Fibroblast of lung (primary cell): ENCODE measurements at places on chromosomes 1 and 21.

DNA sequence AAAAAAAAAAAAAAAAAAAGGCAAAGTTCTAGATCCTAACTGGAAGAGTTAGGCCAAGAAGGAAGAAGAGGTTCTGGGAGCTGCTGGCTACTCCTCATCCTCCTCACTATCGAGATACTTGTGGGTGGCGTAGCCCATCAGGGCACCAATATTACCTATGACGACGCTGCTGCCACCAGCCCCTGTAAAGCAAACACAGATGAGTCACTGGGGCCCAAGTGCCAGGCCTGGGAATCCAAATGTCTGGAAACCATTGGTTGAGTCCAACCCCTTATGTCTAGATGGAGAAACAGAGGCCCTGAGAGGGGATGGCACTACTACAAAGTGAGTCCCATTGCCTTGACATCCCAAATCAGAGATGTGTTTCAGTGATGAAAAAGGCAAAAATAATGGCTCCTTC is 5.7 kb downstream of the IFI6 start:
- no peak for DNase-seq

DNA sequence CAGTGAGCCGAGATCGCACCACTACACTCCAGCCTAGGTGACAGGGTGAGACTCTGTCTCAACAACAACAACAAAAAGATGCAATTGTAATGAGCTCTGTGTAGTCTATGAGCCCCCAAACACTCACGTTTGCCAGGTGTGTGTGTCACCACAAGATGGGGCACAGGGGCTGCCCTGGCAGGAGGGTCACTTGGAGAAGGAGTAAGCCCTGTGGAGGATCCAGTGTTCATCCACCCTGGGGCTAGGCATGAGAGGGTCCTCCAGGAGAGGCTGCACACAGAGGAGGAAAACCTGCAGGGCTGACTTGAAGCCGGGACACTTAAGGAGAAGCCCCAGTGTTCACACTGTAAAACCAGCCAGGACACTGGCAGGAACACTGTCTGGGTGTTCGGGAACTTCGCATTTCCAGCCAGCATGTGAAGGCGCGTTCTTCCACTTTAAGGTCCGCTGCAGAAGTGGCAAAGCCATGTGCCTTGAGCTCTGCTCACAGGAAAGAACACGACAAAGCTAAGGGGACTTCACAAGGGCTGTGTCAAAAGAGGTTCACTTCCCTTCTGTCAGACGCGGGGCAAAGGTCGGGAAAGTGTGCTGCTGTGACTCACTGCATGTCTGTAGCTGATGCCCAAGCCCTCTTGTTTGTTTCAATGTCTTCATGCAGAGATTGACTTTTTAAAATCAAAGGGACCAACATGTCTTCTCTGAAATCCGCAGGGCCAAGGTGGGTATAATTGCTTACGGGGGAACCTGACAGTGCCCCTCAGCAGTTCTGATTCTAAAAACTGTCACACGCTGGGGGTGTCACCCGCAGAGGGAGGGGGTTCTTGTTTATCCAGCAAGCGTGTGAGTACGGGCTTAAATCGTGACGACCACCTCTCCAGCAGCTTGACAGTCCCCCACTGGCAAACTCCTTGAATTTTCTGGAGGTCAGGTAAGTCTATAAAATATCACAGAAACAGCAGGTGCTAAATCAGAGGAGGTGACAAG is 102.8 kb downstream of the RIPK4 start:
- peak; percentile 27 for DNase-seq

DNA sequence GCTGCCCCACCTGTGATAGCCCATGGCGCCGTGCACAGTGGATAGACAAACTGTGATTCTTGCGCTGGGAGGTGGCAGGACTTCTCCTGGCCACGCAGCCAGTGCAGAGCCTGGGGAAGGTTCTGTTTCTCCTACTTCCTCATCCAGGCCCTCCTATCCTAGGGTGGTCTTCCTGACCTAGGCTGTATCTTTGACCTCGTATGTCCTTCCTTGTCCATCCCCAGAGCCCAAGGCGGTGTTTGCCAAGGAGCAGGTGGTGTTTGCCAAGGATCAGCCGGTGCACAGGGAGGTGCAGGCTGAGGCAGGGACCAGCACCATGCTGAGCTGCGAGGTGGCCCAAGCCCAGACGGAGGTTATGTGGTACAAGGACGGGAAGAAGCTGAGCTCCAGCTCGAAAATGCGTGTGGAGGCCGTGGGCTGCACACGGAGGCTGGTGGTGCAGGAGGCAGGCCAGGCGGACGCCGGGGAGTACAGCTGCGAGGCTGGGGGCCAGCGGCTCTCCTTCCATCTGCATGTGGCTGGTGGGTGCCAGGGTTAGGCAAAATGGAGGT is 63.9 kb downstream of the OBSCN start:
- DNase-seq, result no peak

- DNase-seq, result no peak
Measured at GRCh38 chr1:47323599-47324031, 9.7 kb upstream of the STIL start.

DNA sequence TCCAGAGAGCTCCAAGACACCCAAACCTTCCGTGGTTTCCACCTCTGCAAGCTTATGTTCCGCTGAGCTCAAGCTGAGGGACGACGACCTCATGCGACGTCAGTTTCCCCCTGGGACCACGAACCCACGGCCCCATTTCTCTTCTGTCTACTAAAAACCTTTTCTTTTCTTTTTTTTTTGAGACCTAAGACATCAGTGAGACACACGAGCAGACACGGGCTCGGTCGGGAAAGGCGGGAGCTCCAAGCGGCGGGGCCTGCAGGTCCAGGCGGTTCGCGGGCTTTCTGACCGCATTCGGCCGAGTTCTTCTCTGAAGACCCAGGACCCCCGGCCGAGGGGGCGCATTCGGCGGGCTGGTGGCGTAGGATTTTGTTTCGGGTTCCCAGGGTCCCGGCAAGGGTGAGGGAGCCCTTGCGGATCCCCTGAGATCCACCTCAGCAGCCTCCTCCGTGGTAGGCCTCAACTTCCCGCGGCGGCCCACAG is 402 bp downstream of the C21orf58 start:
- DNase-seq, result no peak

- no peak for DNase-seq
Measured at GRCh38 chr1:119603695-119604094, 44.4 kb downstream of the ZNF697 start.

DNA sequence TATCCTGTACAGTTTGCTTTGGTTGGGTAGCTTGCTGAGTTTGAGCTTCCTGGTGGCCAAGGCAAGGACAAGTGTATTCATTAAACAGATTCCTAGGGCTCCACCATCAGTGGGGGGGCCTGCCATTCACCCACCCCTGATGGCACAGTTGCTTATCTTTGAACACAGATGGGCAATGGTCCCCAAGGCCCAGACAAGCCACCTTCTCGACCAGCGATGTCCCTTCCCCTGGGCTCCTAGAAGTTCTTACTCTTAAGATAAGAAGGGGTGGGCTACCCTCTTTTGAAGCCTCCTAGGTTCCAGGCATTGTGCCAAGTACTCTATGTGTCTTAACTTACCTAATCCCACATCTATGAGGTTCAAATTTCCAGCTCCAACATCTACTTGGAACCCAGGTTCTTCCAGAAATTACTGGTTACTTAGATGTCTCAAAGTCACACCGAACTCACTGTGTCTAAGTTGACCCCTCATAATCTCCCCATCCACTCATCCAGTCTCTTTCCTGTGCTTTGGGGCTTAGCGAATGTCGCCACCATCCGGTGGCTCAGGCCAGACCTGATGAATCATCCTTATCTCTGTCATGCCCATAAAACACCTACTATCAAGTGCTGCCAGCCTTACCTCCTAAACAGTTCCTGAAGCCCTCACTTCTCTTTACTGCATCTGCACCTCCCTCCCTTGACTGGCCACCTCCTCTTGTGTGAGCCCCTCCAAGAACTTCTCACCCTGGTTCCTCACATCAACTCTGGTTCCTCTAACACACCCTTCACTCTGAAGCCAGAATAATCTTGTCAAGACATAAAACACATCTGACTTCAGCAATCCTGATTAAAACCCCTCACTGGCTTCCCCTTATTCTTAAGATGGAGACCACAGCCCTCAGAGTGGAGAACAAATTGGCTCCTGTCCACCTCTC is 50.1 kb downstream of the KLHDC7A start:
- DNase-seq, result no peak

DNA sequence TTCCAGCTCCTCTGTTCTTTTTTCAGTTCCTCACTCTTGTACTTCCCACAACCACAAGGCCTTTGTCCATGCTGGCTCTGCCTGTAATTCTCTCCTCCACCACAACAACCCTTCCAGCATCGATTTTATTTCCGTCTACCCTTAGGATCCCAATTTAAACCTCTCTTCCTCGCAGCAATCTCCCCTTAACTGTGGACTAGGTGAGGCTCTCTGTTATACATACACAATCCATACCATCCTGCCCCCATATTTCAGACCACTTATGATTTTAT is 90.4 kb upstream of the ZC3H11B start:
- no peak for DNase-seq

DNA sequence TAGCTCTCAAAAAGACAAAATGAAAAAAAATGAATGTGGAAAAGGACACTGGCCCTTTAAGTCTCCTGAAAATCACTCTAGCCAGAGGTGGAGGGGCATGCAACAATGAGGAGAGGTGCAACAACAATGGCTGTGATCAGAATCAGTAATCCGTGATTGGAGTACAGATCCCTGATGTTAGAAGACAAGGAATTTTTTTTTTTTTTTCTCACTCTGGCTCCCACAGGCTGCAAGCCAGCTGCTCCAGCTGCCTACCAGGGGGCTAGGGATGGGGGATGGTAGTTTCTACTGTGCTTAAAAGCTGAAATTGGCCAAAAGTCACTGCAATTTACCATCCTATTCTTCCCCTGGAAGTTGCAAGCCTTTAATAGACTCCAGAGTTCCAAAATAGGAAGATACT is 54.5 kb downstream of the STYXL2 start:
- DNase-seq, result no peak

- no peak for DNase-seq
Measured at GRCh38 chr1:230633469-230633868, 8.8 kb upstream of the COG2 start.

- no peak for DNase-seq
Measured at GRCh38 chr1:214823311-214824117, 220.5 kb downstream of the CENPF start.

DNA sequence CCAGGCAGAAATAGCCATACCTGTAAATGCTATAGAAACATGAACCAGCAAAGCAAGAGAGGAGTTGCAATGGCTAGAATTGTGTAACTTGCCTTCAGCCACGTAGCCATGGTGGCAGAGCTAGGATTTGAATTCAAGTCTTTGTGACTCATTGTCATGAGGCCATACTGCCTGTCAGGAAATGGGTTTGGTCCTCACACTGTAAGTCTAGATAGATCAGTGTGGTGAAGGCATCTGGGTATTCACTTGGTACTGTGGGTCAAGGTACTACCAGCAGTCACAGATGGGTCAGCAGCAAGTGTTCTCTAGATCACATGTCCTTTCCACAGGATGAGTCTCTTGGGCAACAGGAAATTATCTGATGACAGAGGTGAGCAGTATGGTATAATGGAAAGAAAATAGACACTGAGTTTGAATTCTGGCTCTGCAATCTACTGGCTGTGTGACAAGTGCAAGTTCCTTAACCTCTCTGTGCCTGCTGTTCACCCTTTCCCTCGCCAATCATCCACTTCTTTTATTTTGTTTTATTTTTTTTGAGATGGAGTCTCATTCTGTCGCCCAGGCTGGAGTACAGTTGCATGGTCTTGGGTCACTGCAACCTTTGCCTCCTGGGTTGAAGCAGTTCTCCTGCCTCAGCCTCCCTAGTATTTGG is 36.9 kb downstream of the FGGY start:
- no peak for DNase-seq

DNA sequence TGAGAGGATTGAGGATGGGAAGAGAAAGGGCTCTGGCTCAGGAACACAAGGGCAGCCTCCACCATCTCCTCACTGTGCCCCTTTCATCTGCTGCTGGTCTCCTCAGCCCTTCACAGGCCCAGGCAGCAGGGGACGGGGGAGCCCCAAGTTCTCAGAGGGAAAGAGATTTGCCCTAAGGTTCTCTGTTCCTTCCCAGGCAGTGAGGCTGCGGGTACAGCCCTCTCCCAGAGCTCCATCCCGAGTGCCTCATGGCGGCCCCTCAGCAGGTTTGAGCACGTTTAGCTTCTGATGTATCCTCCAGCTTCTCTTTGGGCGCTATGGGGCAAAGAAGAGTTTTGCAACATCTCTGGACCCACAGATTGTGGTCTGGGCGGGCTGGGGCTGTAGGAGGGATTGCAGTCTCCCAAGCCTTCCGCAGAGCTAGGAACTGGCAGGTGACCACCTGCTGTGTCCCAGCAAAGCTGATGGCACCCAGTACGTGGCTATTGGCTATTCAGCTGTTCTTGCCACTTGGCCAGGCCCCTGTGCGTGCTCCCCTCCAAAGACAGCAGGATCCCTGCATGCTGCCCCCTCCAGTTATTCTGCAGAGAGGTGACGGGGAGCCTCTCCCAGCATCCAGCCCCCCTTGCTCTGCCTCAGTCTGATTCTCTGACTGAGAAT is 10.1 kb downstream of the DISP3 start:
- DNase-seq, result no peak

DNA sequence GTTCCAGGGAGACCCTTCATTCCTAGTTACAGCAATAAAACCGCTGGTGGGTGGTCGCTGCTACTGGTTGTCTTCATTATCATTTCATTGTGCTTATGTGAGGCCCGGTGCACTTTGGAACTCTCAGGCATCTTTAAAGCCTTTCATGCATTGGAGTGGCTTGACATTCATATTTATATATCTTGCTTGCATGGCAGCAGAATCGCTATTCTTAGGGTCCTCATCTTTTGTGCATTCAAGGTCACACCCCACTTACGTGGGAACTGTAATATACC is 110.1 kb downstream of the ZBTB18 start:
- no peak for DNase-seq

DNA sequence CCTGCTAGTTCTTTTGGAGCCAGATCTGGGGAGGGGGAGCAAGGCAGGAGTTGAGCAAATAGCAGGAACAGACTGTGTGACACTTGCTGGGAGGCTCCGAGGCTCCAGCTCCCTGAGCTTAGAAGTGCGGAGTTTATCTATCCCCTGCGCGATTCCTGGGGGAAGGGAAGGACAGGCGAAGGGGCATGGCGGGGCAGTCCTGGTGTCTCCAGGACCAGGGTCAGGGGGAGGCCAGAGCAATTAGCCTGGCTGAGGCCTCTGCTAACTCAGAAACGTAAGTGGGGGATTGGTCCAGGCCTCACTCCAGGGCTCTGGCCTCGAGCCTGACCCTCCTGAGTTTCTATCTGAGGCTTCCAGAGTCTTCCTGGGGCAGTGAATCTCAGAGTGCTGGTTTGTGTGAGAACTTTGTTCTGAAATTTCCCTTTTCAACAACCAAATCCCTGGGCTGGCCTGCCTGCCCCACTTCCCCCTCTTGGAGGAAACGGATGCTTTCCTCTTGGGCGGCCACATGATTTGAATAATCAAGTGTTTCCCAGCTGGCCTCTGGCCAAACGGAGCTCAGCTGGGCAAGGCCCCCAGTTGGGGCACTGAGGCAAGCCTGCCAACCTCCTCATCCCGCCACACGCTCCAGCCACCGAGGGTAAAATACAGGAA is 15.6 kb downstream of the ALPL start:
- no peak for DNase-seq

GRCh38 chr1:62025154-62025553 is 169.5 kb upstream of the L1TD1 start:
- DNase-seq, result no peak
